ENCODE measurements at places on chromosomes 3 and 15.

GRCh38 chr3:58874248-58874741, 175.5 kb downstream of the CFAP20DC start:
- no peak for DNase-seq

GRCh38 chr3:127391436-127392155, 103.8 kb upstream of the PRR20G start:
- DNase-seq = no peak

GRCh38 chr15:76382987-76383728, 46.6 kb downstream of the ISL2 start:
- no peak for DNase-seq

DNA sequence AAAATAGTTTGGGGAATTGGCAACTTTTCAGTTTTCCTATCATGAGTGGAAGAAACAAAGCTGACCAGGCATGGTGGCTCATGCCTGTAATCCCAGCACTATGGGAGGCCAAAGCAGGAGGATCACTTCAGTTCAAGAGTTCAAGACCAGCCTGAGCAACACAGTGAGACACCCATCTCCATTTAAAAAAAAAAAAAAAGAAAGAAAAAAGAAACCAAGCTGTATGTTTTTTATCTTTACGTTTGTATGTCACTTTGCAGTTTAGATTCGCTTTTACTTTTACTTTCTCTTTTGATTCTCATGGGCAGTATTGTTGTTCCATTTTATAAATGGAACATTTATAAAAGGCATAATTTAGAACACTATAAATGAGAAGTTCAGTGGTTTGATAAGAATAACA, 31.2 kb upstream of the TNIK start:
- no peak for DNase-seq

DNA sequence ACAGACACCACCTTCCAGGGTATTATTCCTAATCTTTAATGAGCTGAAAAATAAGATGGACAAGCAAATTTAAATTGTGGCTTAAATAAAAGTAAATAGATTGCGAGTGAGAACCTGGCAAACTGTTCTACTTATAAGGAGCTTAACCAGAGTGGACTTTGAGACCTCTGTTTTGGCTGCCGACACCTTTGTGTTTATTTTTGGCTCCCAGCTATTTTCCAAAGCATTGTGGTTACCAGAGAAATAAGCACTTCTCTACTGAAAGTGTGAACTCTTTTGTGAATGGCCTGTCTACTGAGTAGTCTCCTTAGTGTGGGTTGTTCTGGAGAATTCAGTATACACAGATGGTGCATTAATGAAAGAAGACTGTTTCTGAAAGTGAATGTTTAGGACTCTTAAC, 109.4 kb downstream of the ATP8B4 start:
- no peak for DNase-seq

GRCh38 chr15:38154837-38155236, 97.8 kb upstream of the SPRED1 start:
- no peak for DNase-seq

- DNase-seq = no peak
Measured at GRCh38 chr3:111903067-111903511, 44.0 kb downstream of the PHLDB2 start.

GRCh38 chr3:54211097-54211496, 88.7 kb downstream of the CACNA2D3 start:
- no peak for DNase-seq

DNA sequence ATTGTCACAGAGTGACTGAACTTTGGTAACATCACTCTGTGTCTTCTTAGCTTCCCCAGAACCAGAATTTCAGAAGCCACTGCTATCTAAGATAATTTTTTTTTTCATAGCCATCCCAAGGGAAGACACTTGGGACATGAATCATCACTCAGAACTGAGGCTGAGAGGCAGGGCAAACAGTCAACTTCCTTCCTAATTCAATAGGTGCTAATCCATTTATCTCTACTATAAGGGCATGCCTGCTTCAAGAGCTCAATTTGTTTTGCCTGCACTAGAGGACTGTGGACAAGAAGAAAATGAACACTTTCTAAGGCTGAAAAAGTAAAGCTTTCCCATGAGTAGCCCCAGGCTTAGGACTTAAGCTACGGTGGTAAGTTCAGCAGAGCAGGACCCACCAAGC, 56.7 kb upstream of the MYRIP start:
- DNase-seq = no peak

DNA sequence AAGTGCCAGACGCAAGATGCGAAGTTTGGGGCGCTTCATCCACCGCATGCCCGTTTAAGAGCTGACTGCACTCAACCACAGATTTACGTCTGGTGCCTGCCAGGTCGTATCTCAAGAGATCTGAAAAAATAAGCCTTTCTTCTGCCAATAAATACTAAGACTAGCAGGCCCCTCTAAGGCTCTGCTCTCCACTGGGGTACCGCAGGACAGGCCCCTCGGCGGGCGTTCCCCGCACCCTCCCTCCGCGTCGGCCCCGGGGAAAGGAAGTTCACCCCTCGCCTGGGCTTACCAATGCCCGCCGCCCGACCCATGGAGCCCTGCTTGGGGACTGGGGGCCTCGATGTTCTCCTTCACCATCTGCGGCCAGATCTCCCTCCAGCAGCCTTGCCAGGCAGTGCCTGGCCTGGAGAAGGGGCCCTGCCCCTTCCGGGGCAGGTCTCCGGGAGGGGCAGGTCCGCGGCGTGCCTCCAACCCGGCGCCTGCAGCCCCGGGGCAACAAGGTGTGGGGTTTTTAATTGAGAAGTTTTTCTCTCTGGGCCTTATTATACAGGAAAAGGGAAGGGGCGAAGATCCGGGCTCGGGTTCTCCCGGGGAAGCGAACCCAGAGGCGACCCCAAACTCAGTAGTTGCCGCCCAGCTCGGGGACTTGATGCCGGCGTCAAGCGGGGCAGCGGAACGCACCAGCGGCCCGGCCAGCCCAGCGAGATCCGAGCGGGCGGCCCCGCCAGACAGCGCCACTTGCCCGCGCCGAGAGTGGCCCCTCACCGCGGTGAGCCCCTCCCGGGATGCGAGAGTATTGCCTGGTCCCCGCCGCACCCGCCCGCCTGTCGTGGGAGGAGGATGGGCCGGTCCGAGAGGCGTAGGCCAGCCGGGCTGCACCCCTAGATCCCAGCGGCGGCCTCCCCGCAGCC, 735 bp downstream of the GOLGA8B start:
- DNase-seq = peak; percentile 48

- DNase-seq = no peak
Measured at GRCh38 chr3:120168038-120168437, 73.8 kb upstream of the GSK3B start.

GRCh38 chr15:73900095-73900712, 26.1 kb upstream of the LOXL1 start:
- no peak for DNase-seq

- DNase-seq = no peak
Measured at GRCh38 chr3:98839846-98840245, 61.6 kb downstream of the DCBLD2 start.

- DNase-seq = no peak
Measured at GRCh38 chr3:13536832-13537231, 12.1 kb upstream of the FBLN2 start.

GRCh38 chr3:45595364-45596195, 1.0 kb downstream of the LIMD1 start:
- no peak for DNase-seq

DNA sequence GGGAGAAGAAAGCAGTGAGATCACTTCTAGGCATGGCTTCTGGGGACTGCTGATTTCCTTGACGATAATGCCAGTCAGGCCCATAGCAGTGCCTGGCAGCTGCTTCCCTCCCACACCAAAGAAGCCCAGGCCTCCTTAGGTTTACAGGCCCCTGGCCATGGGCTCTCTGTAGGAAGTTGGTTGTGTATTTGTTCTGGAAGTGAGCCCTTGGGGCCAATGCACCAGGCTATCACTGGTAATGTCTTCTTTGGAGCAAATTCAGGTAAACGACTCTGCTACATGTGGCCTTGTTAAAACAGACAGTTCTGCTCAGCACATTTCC, 89.3 kb downstream of the CCNL1 start:
- no peak for DNase-seq

- DNase-seq = peak; percentile 93
Measured at GRCh38 chr3:51637941-51638471, 33.0 kb upstream of the TEX264 start.

- no peak for DNase-seq
Measured at GRCh38 chr3:14141602-14142341, 16.9 kb downstream of the TMEM43 start.

GRCh38 chr15:70474471-70475406, 288.6 kb downstream of the UACA start:
- DNase-seq = peak; percentile 9

GRCh38 chr3:152549263-152549662, 280.5 kb downstream of the MBNL1 start:
- DNase-seq = no peak

GRCh38 chr15:56786966-56787365, 53.7 kb upstream of the ZNF280D start:
- no peak for DNase-seq

GRCh38 chr3:178618197-178618596, 82.0 kb downstream of the KCNMB2 start:
- DNase-seq = no peak

DNA sequence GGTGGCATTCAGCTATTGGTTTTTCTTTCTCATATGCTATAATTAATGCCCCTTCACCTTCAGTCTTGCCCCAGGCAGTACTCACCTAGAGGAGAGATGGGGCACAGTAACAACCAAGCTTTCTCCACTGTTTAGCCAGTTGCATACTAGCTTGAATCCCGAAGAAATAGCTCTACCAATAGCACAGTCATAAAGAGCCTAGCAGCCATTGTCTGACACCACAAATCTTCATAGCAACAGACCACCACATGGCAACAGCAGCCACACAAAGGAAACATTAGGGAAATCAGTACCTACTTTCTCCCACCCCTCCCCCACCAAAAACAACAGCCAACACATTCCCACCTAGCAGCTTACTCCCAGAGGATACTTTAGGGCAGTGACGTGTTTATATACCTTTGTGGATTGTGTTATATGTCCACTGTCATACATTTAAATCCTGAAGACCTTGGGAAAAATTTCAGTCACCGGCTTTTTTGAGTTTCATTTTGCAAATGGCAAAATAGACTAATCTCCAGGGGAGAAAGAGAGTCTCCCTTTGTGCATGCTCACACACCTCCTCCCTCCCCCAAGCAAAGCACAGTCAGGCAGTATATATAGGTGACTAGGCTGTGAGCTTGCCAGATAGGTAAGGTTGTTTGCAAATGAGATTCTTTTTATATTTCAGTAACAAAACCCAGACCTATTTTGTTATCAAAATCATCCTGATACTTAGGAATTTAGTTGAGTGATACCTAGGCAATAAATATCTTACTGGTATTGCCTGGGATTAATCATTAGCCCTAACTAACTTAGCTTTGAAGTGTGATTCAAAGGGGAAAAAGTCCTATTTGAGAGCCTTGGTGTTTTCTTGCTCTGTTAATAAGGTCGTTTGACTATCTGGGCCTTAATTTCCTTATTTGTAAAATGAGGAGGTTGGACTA, 140.6 kb downstream of the RBPMS2 start:
- DNase-seq = no peak

DNA sequence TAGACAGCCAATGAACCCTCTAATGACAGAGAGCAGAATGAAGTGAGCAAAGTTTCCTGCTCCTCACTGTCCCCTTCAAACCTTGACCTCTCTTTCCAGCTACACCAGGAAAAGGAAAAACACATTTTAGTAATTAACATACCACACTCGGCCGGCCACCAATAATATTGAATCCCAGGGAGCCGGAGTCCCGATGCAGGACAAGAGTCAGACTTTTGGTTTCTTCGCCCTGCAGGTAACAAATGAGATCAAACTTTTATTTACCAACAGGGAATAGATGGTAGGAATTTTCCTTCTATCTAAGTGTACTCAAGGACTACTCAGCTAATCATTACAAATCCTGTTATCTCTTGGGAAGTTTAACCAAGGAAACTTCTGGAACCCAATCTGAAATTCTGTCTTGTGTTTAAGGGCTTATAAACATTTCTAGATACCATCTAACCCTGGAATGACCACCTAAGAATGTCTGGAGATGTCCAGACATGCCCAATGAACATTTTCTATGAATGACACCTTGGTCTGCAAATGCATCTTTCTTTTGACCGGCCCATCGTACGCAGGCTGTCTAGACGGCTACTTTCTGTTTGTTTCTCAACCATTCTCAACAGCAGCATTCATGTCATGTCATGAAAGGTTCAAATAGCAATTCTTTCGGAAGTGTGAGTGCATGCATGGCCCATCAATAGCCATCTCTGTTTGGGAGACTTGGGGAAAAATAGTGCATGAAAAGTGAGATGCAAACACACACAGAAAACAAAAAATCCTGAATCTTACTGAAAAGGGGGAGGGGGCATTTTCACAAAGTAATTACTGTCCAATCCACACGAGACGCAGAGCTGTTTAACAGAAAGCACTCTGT, 16.1 kb downstream of the PDZRN3 start:
- no peak for DNase-seq

DNA sequence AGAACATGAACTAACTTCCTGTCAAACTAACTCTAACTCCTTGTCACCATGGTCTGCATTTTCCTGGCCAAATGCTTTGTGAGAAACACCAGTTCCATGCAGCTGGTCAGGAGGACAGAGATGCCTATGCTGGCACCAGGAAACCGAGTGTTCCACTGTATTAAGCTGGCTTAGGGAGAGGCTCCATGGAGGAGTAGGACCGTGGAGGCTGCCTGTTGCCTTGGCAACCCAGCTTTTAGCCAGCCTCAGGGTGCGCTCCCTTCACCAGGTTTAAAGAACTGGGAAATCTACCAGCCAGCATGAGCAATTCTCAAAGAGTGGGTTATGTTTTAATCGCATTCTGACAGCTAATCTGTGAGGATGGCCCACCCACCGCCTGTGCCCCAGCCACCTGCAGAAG, 394.1 kb downstream of the OCA2 start:
- DNase-seq = no peak

DNA sequence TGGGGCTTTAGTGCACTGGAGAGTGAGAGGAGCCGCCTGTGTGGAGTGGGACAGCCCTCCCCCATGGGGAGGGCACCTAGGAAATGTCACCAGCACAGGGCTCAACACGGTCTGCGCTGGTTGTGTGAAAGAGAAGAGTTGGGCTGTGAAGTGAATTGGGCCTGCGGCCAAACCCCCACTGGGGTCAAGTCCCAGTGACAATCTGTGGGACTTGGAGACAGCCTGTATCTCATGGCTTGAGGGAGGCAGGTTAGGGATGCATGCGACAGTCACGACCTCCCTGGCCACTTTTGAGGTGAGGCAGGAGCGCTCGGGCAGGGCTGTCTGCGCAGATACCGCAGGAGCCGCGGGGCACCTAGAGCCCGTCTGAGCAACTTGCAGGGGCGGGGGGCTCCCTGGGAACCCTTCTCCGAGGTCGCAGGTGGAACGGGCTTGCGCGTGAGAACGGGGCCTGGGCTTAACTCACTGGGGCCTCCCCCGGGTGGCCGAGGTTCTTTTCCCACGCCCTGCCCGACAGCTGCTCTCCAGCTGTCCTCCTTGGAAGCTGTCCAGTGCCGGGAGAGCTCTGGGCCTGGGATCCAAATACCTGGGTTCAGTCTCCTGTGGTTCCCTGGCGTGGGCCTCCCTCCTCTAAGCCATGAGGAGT, 77.4 kb downstream of the SNRK start:
- no peak for DNase-seq

All from AML-193 (cell line).